ENCODE measurements at places on chromosomes 5 and 9.

GRCh38 chr9:84993105-84993504 is 323.6 kb downstream of the NTRK2 start:
- no peak for DNase-seq

- no peak for DNase-seq
Measured at GRCh38 chr9:131740898-131741297, 1.0 kb upstream of the RAPGEF1 start.

DNA sequence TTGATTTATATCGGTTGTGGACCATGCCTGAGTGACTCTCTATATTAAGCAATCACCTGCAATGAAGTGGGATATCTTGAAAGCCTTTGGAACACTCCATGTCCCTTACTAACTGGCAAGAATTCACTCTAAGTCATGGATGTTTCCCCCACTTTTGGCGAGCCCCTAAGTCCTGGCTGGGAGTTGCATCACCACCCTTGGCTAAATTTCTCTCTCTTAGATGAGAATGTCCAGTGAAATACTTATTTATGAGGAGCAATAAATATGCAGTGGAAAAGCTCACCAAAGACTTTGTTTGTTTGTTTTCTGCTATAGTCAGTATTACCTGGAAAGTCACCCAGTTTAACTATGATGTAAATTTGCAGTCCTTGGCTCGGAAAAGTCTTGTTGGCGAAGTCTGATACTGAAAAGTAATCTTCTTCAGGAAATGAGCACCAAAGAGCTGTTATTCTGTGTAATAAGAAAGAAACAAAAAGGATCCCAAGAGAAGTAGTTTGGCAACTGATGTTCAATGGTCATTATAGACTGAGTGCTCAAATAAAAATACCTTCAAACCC is 333.8 kb downstream of the DMRT2 start:
- no peak for DNase-seq

GRCh38 chr9:38680837-38681445 is 39.0 kb downstream of the FAM240B start:
- DNase-seq, result no peak

DNA sequence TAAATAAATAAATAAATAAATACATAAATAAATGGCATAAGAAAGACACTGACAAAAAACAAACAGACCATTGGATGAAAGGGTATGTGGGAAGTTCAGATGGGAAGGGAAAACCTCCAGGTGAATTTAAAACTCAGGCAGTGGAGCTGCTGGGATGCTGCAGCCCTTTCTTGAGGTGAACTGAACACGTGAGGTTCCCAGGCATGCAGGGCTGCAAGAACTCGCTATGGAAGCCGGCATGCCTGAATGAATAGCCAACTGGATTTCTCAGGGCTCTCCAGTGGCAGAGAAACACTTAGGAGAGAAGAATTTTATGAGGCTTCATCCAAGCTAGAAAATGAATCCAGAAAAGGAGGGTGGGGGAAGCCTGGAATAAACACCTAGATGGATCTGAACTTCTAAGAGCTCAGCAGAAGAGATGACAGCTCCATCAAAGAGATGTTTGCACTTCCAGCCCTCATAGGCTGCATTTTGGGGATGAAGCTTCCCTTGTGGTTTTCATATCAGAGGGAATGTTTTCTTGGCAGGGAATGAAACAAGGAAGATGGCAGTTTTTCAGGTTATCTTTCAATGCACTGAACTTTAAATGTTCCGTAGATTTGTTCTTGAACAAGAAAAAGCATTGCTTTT is 224.2 kb upstream of the DAP start:
- no peak for DNase-seq

- DNase-seq, result peak; percentile 49
Measured at GRCh38 chr5:141084487-141084989, 9.9 kb upstream of the PCDHB2 start.

GRCh38 chr9:76203373-76203772 is 190.9 kb downstream of the RFK start:
- DNase-seq, result no peak

DNA sequence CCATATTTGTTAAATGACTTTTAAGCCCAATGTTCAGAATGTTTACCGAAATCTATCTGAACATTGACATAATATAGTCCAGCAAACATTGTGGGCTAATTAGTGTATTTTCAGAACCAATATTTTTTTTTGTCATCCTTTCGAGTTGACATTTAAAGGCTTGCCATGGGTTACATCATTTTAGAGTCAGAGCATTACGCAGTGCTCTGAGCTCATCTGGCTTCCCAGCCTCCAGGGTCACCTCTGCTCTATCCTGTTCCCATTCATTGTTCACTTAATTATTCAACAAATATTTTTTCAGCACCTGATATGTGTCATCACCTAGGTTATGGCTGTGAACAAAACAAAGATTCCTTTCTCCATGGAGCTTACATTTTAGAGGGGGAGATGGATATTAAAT is 80.2 kb downstream of the SREK1 start:
- DNase-seq, result no peak

DNA sequence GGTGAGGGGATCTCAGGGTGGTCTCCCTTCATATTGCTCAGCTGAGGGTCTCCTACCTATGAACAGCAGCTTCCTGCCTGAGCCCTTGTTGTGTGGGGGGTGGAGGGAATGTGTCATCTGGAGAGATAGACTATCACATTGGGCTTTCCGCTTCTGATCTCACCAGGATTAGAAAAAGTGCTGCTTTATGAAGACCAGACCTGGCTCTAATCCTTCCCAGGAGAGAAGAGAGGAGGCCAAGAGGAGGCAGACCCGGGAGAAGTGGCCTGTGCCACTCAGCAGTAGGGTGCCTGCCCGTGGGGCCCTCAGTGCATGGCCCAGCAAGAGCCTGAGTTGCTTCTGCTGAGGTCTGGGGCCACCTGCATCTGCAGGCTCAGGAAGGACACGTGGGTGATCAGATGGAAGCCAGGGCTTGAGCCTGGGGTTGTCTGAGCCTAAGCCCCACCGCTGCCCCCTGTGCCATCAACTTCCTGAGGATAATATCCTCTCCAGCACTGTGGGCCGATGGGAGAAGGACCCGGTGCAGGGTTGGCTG is 22.1 kb upstream of the COL5A1 start:
- peak; percentile 0 for DNase-seq

DNA sequence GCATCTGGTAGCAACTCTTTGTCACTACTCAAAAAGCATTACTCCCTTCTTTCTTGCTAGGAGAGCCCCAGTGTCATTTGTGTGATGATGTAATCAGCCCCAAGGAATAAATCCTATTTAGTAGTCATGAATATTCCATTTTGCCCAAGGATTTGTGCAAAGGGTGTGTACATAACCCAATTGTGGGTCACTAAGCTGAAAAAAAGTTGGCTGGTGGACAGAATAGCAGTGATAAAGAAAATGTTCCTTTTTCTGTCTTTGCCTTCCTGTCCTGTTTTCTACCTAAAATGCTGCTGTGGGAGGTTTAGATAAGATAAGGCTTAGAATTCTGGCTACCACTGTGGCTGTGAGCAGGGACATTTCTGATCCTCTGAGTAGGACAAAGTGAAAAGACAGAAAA is 223.1 kb upstream of the ITGA1 start:
- no peak for DNase-seq

GRCh38 chr5:117675646-117676045 is 1101.0 kb upstream of the SEMA6A start:
- no peak for DNase-seq

GRCh38 chr5:160960592-160960991 is 108.6 kb upstream of the ATP10B start:
- DNase-seq, result no peak
